CD4-positive, alpha-beta T cell treated with Interleukin-1 beta for 1 hour (primary cell): ENCODE measurements at places on chromosomes 4 and X.

- DNase-seq, result no peak
Measured at GRCh38 chr4:76306882-76307659, 538 bp downstream of the STBD1 start.

- no peak for DNase-seq
Measured at GRCh38 chr4:153541456-153542096, 75.4 kb downstream of the TMEM131L start.

DNA sequence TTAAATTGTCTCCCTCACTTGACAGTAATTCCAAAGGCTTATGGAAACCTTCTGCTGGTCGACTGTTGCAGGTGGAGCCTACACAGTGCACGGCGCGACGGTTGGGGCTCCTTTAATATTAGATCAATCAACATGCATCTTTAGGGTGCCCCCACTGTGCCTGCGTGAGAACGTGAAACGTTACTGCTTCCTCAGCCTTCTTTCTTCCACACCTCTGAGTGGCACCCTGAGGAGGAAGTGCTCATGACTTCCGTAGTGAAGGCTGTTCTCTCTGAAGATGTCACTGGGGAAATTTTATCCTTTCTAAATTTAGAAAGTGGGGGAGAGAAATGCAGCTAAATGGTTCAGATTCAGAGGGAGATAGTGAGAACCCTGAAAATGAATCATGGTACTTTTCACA, 184.0 kb upstream of the ZFP42 start:
- no peak for DNase-seq

DNA sequence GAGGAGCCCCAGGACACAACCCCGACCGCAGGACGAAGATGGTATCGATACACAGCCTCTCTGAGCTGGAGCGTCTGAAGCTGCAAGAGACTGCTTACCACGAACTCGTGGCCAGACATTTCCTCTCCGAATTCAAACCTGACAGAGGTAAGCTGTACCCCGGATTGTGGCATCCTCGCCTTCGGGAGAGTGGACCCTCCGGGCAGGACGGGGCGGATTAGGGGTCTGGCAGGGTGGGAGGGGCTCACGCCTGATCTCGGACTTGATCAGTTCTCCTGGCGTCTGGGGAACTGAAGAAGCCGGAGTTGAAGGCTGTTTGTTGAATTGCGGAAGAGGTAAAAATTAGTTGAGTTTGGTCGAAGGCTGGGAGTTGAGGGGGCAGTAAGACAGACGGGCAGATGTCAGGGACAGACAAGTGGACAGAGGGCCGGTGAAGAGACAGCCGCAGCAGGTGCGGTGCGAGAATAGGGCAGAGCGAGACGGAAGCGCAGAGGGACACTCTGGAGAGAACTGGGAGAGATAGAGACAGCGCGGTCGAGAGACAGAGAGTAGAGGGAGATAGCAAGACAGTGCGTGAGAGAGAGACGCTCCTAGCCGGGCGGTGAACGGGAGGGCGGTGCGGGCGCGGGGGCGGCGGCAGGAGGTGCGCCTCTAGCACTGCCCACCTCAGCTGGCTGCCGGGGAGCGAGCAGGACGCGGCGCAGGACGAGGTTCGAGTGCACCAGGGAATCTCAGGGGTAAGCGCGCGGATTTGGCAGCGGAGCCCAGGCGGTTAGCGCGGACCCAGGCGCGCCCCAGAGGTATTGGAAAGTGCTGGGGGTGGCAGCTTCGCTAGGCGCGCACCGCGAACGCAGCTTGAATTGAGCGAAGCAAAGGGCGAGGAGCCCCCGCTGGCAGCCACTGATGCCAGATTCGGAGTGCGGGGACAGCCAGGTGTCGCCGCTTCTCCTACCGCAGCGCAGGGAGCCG, 23.9 kb downstream of the ARHGAP36 start:
- no peak for DNase-seq

DNA sequence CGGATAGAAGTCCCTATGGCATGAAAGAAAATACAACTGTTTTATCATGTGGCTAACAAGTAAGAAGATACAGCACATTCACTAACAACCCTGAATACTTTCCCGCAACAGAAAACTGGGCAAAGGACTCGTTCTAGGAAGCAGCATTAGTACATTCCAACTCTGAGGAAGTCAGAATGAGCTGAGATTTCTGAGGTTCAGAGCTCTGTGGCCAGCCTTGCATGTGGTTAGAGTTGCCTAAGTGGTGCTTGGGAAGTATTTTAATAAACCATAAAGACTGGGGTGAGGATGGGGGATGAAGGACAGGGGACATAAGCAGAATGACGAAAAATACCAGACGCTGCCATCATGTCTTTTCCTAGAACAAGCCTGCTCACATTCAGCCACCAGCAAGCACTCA, 82.2 kb downstream of the EFHC2 start:
- no peak for DNase-seq

- no peak for DNase-seq
Measured at GRCh38 chrX:26470941-26471340, 255.0 kb downstream of the MAGEB5 start.

DNA sequence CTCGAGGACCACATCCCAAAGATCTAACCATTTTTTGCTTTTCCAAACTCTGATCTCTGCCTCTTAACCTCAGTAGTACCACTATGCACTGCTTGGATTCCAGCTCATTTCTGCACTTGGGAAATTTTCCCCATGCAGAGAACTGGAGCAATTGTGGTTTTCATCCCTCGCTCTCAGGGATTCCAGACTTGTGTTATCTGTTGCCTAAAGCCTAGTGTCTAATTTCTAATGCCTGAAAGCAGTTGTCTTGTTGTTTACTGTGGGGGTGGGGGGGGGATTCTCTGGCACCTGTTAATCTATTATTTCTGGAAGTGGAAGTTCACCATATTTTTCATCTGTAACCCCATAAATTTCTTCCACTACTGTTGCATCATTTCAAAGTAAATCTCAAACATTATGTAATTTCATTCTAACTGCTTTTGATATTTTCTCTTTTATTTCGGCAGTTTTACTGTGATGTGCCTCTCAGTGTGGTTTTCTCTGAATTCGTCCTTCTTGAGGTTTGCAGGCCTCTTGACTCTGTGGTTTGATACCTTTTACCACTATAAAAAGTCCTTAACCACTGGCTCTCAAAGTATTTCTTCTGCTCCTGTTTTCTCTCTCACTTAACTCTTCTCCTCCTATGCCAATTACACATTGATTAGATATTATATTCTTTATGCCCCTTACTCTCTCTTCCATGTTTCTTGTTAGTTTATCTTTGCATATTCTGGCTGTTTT, 205.6 kb upstream of the EOLA2 start:
- DNase-seq, result no peak

- no peak for DNase-seq
Measured at GRCh38 chr4:148998719-148999118, 556.5 kb upstream of the NR3C2 start.

DNA sequence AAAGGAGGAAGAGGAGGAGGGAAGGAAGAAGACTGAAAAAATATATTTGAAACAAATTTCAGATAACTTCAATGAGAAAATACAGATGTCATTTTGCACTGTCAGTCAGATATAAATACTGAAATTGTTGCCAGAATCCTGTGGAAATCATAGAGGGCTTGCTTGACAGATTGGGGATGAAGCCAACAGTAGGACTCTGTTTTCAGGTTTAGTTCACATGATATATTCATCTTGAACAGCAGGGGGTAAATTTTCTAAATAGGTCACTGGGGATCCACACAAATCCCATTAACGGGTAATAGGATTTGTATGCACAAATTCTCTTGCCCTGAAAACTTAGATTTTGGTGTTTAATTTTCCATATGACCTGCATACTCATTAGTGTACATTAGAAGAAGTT, 103.3 kb upstream of the PCDH18 start:
- no peak for DNase-seq

GRCh38 chr4:138978028-138978585, 37.5 kb upstream of the NOCT start:
- DNase-seq, result no peak
